ENCODE measurements at places on chromosomes 6 and 20. TPM values are rescaled to one million over a fixed set of nuclear protein-coding genes. Genes with fewer than 3 reads are reported as not detected.

FAM162B gene
- total RNA-seq: 12.0 TPM

CCDC170 gene
- total RNA-seq: 4.7 TPM

UBD gene
- total RNA-seq: 2.1 TPM

KHDC1L gene
- total RNA-seq: not detected

GPX5 gene
- total RNA-seq: not detected

ARFGEF2 gene
- total RNA-seq: 47.3 TPM

ADAM33 gene
- total RNA-seq: 88.2 TPM

PLA2G7 gene
- 2.7 TPM for total RNA-seq

DNA sequence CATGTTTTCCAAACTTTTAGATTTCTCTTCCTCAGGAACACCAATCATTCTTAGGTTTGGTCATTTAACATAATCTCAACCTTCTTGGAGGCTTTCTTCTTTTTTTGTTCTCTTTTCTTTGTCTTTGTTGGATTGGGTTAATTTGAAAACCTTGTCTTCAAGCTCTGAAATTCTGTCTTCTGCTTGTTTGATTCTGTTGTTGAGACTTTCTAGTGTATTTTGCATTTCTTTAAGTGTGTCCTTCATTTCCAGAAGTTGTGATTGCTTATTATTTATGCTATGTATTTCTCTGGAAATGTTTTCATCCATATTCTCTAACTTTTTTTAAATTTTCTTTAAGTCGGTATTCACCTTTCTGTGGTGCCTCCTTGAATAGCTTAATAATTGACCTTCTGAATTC lies 42.2 kb downstream of the STMND1 start:
- DNase-seq: no peak

DNA sequence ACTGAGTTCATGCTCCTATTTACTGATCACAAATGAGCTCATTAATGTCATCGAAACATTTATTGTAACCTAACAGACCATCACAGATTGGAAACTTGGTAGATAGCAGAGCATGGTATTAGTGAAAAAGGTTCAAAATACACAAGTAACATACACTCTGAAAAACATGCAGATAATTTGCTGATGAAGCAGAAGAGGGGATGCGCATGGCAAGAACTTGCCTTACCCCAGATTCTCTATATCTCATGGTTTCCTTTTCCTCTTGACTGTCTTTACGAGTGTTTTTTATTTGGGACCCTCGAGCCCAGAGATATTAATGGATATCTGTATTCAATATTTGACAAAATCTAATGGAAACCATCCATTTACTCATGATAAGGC lies 37.6 kb downstream of the QRSL1 start:
- DNase-seq: no peak

DNA sequence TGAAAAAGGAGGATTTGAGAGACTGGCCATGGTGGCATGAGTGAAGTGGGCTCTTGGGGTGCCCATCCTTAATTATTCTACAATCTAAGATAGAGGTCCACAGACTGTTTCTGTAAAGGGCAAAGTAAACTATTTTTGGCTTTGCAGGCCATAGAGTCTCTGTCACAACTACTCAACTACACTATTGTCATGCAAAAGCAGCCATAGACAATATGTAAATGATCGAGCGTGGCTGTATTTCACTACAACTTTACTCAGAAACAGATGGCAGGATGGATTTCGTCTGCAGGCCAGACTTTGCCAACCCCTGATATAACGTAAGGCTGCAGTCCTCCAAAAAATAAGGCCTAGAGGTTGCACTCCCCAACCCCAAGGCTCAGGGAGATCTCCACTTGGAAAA lies 58.2 kb upstream of the NAA20 start:
- no peak for DNase-seq

- no peak for DNase-seq
Observed at GRCh38 chr6:108193131-108193530, 27.3 kb downstream of the NR2E1 start.

DNA sequence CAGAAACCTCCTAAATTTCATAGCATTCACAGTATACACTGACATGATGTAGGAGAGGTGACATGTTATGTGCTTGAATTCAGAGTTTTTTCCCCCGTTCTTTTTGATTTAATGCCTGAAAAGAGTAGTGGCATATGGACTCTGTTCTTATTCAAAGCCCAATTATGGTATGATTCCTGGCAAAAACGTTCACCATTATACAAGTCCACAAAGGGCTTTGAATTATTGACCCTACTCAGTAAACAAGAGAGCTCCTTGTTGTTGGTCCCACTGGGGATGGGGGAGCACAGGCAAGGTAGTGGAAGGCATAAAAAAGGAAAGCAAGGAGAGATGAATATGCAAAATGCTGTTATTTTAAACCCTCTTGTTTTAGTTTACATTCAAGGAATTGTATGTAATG lies 136.0 kb upstream of the AHI1 start:
- DNase-seq: no peak

- DNase-seq: no peak
Observed at GRCh38 chr20:64077094-64077493, 2.2 kb downstream of the RGS19 start.

DNA sequence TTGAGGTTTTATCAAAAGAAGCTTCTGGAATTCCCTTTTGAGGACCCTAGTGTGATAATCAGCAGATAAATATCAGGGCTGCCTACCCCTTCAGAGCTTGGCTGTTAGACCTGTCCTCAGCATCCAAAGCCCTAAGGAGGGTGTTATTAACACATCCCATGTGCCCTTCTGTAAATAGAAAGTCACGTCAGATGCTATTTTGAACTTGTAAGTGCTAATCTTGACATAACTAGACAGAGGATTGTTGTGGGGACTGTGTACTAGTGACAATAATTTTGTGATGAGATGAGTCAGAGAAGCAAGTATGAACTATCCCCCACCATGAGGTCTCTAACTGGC lies 4.9 kb upstream of the LAMA4 start:
- no peak for DNase-seq

- DNase-seq: no peak
Observed at GRCh38 chr6:47093169-47093568, 51.0 kb upstream of the ADGRF1 start.

DNA sequence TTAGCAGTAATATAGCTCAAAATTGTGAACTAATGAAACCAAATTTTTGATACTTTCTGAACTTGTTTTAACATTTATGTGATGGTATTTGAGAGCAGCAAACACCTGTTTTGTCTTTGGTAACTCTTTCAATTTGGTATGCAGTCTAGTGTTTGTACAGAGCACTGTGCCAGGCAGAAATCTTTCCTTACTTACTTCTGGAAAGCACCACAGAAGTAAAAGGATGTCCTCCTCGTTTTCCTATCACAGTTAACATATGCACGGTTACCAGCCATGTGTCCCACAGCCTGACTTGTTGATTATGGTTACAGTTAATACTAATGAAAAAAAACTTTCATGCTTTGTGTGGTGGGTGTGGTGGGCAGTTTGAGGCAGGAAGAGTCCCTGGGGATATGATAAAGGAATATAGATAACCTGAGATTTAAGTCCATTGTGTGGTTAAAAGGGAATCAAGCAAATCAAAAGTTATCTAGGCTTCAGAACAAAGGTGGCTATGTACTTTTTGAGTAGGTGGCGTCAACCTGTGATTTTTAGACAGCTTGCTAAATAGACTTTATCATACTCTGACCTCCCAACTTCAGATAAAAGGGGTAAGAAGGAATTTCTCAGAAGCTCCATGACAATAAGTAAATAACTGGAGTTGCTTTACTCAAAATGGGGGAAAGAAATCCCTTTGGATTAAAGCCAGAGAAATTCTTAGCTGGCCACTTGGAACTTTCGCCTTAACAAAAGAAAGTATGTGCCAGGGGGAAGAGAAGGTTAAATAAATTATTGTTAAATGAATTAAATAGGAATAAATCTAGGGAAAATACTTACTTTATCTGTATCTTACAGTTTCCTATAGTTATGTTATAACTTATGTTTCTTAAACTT lies 20.1 kb upstream of the COL10A1 start:
- DNase-seq: no peak

- no peak for DNase-seq
Observed at GRCh38 chr6:10276660-10277287, 138.1 kb downstream of the TFAP2A start.

GRCh38 chr6:129498541-129498940 lies 211.4 kb downstream of the ARHGAP18 start:
- no peak for DNase-seq

- DNase-seq: no peak
Observed at GRCh38 chr6:34132486-34133185, 13.3 kb downstream of the GRM4 start.

DNA sequence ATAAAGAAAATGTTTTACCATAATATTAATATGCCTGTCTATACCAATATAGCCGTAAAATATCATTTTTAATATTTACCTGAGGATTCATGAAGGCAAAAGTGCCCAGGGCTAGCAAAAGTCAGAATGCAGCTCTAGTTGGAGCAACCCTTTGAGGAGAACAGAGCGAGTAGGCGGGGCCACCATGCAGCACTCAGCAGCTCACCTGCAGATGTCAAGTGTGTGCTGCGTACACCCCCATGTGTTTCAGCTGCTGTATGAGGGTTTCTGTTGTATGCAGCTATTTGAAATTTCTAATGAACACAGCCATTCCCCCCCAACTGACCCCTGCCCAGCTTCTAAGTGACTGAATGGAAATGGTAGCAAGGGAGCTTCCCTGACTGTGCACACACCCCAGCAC lies 508.0 kb downstream of the QKI start:
- DNase-seq: no peak

DNA sequence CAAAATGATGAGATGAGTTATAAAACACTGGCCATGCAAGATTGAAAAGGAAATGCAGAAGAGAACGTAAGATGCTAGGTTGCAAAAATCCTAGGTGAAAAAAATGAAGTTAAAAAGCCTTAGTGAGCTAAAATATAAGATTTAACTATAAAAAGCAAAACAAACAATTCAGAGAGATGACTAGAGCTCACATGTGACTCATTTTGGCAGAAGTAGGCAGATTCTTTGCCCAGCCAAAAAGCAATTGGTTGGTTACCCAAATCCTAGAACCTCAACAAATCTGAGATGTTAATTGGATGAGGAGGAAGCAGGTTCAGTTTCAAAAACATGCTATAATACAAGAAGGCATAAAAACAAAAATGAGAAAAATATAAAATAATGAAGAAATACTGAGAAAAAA lies 249.1 kb downstream of the OGFRL1 start:
- no peak for DNase-seq

DNA sequence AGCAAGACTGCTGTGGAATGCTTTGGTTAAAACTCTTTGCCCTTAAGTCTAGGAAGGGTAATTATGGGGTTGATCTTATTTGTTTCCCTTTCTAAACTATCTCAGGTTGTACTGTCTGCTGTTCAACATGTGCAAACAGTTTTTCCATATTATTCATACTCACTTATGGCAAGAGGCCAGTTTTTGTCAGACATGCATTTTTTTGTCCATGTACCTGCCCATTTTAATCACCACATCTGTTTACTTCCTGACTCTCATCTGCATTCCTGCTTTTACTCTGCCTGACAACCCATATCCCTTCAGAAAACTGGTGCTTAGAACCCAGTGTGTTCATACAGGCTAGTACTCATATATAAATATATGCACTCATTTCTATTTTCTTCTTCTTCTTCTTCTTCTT lies 80.3 kb downstream of the LPA start:
- DNase-seq: no peak

DNA sequence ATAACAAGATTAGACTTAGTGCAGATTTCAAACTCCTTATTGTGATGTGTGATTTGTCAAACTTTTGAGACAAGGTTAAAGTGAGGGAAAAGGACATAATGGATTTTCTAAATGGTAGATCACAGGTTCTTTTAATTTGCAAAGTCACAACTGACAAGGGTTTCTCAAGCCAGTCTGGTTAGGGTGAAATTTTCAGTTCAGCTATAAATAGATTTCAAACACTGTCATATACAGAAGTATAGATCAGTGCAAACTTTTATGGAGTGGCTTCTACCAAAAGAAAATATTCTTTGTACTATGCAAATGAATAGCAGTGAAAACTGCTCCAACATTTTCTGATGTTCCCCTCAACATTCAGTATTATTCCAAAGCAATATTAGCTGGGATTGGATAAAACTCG lies 337.1 kb upstream of the MAN1A1 start:
- DNase-seq: no peak

DNA sequence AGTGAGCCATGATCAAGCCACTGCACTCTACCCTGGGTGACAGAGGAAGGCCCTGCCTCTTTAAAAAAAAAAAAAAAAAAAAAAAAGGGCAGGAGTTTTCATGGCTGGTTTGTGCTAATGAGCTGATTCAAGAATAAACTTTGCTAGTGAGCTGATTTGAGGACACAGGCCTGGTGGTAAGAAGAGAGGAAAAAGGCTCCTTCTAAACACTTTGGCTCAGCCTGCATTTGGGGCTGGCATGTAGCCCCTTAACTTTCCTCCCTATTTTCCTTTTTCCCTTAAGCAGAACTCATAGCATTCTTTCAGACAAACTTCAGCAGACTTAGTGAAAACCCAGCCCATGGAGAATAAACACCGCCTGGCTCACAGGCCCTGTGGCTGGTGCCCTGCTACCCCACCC lies 432.7 kb downstream of the PTPRT start:
- DNase-seq: no peak
